WTC11 (cell line): ENCODE measurements at places on chromosomes 6 and 20. TPM values are rescaled to one million over a fixed set of nuclear protein-coding genes. Genes with fewer than 3 reads are reported as not detected.

DNA sequence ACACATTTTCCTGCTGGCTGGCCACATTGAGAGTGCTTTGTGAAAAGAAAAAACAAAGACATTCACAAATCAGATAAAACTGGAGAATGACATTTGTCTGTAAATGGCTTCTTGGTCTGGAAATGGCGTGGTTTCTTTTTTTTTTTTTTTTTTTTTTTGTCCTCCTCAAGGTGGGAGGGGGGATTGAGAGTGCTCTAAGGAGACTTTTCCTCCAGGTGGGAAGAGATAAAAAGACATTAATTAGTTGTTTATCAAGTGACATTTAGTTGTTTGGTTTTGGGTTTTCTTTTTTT, 40.4 kb downstream of the GNAS start:
- H3K27me3 ChIP-seq, result no peaks in the 10 kb centered on the region
- peaks cover 22% of the 10 kb centered on the region for H3K36me3 ChIP-seq
- DNase-seq, result no peak
- H3K4me1 ChIP-seq, result peaks cover 53% of the 10 kb centered on the region

DNA sequence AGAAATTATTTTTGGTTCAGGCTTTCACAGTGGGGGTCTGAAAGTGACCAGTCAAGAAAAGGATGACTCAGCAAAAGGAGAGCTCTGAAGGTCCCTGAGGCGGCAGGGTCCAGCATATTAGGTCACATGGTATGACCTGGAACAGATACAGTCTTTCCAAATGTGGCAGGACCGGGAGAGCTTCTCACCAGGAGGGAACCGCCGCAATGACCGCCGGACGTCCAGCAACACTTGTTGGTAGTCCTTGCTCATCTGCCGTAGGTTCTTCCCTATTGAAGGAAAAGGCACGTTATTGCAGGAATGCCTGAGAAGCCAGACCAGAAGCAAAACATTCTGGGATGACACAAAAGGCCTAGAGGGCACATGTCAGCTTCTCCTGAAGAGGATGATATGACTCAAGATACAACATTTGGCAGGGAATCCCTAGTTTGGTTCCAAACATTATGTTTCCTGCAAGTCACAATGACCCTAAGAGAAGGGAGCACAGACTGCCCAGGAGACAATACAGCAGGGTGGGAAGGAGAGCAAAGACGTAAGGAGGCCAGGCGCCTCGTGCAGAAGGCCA, 17.4 kb downstream of the TBC1D20 start:
- peak overlapping the region; percentile 13; the same call in 1 of the 2 replicates for H3K27ac ChIP-seq
- no peak overlapping the region for H3K4me3 ChIP-seq
- no peak for DNase-seq
- peaks cover 48% of the 10 kb centered on the region for H3K36me3 ChIP-seq

GRCh38 chr6:139376604-139377218, 2.3 kb upstream of the CITED2 start:
- H3K4me3 ChIP-seq, result peak overlapping the region; percentile 72
- H3K27me3 ChIP-seq, result no peaks in the 10 kb centered on the region
- H3K4me1 ChIP-seq, result peaks cover 19% of the 10 kb centered on the region
- peak; percentile 15 for DNase-seq
- peaks cover 20% of the 10 kb centered on the region for H3K36me3 ChIP-seq
- H3K27ac ChIP-seq, result peak overlapping the region; percentile 99; the same call in 1 of the 2 replicates

- H3K27me3 ChIP-seq, result peaks cover 25% of the 10 kb centered on the region
- peaks cover 37% of the 10 kb centered on the region for H3K4me1 ChIP-seq
- no peak overlapping the region for H3K27ac ChIP-seq
- H3K36me3 ChIP-seq, result no peaks in the 10 kb centered on the region
- H3K4me3 ChIP-seq, result peak overlapping the region; percentile 34
Measured at GRCh38 chr20:3679749-3680700, 1.8 kb downstream of the ADAM33 start.

DNA sequence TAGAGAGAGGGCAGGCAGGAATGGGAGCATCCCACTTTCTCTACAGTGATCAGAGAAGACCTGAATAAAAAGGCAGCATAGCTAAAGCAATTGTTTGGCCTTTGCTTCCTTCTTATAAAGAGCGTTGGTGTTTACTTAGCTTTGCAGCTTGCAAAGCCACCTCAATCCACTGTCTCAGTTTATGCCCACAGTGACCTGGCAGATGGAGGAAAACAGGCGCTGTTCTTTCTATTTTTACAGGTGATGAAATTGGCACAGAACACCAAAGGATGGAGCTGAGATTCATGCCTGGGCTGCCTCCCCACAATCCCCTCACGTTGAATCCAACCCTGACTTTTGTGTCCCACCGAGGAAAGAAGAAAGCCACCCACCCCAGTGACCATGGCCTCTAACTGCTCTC, 130.5 kb downstream of the TTLL2 start:
- no peaks in the 10 kb centered on the region for H3K27me3 ChIP-seq
- peaks cover 11% of the 10 kb centered on the region for H3K4me1 ChIP-seq
- no peaks in the 10 kb centered on the region for H3K36me3 ChIP-seq
- no peak overlapping the region for H3K4me3 ChIP-seq
- no peak overlapping the region for H3K27ac ChIP-seq
- no peak for DNase-seq

GRCh38 chr20:33568378-33568777, 78.5 kb downstream of the CBFA2T2 start:
- peaks cover 8% of the 10 kb centered on the region for H3K36me3 ChIP-seq
- peaks cover 53% of the 10 kb centered on the region for H3K4me1 ChIP-seq
- H3K27ac ChIP-seq, result peak overlapping the region; percentile 65
- peak; percentile 85 for DNase-seq
- H3K27me3 ChIP-seq, result peaks cover 71% of the 10 kb centered on the region
- peak overlapping the region; percentile 53 for H3K4me3 ChIP-seq

DNA sequence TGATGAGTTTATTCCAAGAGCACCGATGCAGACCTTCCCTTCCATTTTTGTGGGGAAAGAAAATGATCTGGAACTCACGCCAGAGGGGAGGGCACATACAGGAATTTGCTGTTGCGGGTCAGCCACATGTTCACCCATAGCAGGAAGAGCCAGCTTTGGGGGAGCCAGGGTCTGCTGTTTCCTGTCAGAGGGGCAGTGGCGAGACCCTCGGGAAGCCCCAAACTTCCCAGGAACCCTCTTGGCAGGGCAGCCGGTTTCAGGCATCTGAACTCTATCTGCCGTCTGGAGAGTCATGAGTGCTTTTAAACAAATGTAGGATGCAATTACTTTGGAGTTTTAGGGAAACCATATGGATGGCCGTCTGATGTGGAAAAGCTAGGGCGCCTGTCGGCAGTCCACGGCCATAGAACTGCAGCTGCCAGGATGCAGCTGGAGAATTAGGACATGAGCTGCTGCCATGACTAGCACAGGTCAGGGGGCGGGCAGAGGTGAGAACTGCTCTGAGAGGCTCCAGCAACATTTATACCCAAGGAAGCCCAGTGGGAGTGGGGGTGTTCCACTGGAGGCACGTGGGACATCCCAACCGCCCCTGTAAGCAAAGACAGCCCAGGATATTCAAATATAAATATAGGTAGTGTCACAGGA, 14.8 kb upstream of the SERPINB9 start:
- H3K27me3 ChIP-seq, result peaks cover 8% of the 10 kb centered on the region
- 0 out of 2 replicates have a peak overlapping the region, but pooled peaks have one; percentile 18 for H3K27ac ChIP-seq
- no peak overlapping the region for H3K4me3 ChIP-seq
- peaks cover 73% of the 10 kb centered on the region for H3K4me1 ChIP-seq

CLVS2 gene
- total RNA-seq, result 0.46 to 0.90 TPM (median 0.60 TPM) in 3 replicates

MEP1A gene
- total RNA-seq, result 0.09 TPM in 1 of 3 replicates, not detected in the others

SAPCD1 gene
- total RNA-seq, result 13.3 to 16.9 TPM (median 13.7 TPM) in 3 replicates

HRH3 gene
- 2.9 to 3.4 TPM (median 3.3 TPM) in 3 replicates for total RNA-seq

SMIM13 gene
- 7.2 to 9.7 TPM (median 7.4 TPM) in 3 replicates for total RNA-seq

MAP1LC3A gene
- total RNA-seq, result 7.5 to 12.1 TPM (median 11.3 TPM) in 3 replicates

FAXC gene
- total RNA-seq, result 10.2 to 12.9 TPM (median 11.1 TPM) in 3 replicates

SAYSD1 gene
- total RNA-seq, result 6.9 to 7.7 TPM (median 7.4 TPM) in 3 replicates

UBE3D gene
- total RNA-seq, result 14.0 to 17.4 TPM (median 14.7 TPM) in 3 replicates
